HS-27A (cell line): ENCODE measurements at places on chromosomes 7 and 10.

DNA sequence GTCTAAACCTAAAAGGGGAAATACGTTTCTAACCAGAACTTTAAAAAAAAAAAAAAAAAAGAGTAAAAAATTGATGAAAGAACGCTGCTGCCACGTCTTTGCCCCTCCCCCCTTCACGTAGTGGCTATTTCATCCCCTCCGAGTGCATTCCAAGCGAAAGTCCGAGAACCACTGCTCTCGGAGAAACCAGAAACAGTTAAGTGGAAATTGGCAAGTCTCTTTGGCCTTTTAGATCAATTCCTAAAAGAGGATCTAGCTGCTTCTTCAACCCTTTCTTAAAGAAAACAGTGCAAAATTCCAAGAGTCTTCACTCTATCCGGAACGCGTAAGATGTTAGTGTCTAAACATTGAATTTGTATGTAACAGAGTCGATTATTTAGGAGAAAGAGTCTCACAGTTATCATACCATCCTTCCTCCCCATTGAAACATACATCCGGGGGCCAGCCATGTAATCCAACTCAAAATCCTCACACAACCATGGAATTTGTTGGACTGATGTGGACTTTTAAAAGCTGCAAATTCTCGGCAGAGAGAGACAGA lies 1.1 kb downstream of the P4HA1 start:
- DNase-seq = peak; percentile 52

GRCh38 chr7:1123715-1124114 lies 35.8 kb downstream of the GPER1 start:
- DNase-seq = no peak

DNA sequence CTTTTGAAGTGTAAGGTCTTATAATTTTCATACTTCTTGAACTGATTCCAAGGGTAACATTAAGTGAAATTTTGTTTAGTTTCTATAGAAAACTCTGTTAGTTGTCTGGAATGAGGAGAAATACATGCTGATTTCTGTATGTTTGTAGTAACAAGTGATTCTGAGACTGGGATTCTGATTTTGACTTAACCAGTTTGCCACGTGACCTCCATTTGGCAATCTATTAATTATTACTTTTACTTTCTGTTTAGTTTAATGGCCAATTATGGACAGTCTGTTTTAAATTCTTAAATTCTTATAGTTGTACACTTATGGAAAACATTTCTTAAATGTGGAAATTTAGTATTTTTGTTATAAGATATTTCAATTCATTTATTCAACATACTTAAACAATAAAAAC lies 163.1 kb downstream of the ADK start:
- no peak for DNase-seq

GRCh38 chr10:133100706-133101415 lies 13.1 kb downstream of the ADGRA1 start:
- DNase-seq = no peak

GRCh38 chr10:73413108-73413527 lies 740 bp downstream of the ANXA7 start:
- DNase-seq = peak; percentile 9

DNA sequence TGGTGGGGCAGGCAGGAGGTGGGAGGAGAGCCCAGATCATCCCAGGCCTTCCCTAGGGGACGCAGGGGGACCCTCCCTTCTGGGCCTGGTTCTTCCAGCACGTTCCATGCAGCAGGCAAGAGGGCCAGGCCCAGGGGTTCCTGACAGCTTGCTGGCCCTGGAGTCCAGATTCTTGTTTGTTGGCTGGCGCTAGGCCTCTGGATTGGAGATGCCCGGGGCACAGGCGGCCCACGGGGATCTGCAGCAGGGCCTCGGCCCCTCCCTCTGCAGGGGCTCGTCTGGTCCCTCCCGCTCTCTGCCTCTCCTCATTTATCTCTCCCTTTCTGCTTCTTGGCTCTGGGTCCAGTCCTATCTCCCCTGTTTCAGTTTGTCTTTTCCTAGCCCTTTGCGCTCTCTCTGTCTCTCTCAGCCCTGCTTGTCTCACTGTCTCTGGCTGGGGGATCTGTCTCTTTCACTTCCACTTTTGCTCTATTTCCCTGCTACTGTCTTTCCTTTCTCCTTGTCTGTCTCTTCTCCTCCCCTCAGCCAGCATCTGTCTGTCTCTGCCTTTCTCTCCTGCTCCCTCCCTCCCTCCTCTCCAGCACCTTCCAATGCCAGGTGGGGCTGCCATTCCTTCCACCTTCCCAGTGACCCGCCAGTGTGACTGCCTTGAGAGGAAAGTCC lies 1.1 kb upstream of the AQP1 start:
- DNase-seq = no peak

GRCh38 chr10:71268758-71269157 lies 50.3 kb upstream of the SLC29A3 start:
- DNase-seq = no peak

- DNase-seq = no peak
These were observed 213.0 kb downstream of the JAZF1 start for GRCh38 chr7:27967639-27968038.

GRCh38 chr10:61000769-61001730 lies 57.1 kb upstream of the RHOBTB1 start:
- DNase-seq = no peak

DNA sequence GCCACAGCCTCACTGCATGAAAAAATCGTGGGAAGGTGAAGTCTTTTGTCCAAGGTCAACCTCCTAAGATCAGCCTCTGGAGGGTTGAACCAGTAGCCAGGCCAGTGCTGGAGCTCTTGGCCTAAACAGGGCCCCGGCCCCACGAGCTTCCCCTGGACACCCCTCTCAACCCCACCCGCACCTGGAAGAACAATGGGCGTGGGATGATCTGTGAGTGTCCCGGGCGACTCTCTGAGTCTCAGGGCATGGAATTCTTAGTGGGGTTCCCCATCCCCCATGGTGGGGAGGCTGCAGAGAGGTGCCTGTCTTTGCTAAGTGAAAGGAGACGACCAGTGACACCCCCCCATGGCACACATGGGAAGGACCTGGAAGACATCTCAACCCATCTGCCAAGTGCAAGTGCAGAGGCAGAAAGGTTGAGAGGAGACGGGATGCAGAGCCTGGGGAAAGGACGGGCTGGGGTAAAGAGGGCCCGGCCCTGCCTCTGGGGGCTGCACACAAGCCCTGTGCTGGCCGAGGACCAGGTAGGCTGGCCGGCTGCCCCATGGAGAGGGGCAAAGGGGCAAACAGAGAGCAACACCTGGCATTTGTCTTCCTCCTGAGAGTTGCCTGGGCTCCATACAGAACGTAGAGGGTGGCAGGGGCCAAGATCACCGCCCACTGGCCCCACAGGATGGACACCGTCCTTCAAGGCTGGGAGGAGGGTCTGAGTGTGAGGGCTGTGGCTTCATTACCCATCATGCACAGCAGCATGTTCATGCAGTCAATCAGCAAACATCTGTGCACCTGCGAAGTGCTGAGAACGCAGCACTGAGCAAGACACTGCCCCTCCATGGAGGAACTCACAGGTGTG lies 163.0 kb upstream of the PPP2R2D start:
- no peak for DNase-seq

DNA sequence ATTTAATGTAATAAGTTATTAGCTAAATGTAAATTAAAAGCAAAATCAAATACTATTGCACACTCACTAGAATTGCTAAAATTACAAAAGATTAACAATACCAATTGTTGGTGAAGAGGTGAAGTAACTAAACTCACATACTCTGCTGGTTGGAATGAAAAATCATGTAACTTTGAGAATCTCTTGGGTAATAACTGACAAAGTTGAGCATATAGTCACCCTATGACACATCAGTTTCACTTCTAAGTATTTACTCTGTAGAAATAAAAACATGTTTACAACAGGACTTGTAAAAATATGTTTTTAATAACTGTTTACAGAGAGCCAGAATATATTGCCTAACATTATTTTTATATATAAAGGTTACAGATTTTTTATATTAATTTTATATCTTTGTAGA lies 33.6 kb downstream of the CNTNAP2 start:
- no peak for DNase-seq

- no peak for DNase-seq
These were observed 1.8 kb downstream of the TPST1 start for GRCh38 chr7:66206934-66207240.

DNA sequence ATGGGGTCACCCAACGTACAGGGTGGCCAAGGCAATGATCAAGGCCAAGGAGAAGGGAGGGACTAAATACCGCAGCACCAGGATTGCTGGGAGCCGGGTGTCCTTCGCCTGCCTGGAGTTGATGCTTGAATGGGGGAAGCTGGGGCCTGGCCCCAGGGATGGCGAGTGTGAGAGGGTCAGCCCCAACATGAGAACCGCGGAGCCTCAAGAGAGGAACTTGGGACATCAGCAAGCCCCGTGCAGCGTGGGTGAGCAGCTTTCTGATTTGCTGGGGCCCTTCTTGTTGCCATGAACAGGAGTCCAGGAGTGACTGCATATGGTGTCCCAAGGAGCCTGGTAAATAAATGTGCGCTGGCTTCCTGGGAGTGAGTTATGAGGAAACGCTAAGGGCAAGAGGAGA lies 72.8 kb upstream of the PITRM1 start:
- DNase-seq = no peak

- no peak for DNase-seq
These were observed 38.8 kb downstream of the ZNF783 start for GRCh38 chr7:149300620-149301285.

GRCh38 chr7:126302639-126303038 lies 950.1 kb downstream of the GRM8 start:
- no peak for DNase-seq

DNA sequence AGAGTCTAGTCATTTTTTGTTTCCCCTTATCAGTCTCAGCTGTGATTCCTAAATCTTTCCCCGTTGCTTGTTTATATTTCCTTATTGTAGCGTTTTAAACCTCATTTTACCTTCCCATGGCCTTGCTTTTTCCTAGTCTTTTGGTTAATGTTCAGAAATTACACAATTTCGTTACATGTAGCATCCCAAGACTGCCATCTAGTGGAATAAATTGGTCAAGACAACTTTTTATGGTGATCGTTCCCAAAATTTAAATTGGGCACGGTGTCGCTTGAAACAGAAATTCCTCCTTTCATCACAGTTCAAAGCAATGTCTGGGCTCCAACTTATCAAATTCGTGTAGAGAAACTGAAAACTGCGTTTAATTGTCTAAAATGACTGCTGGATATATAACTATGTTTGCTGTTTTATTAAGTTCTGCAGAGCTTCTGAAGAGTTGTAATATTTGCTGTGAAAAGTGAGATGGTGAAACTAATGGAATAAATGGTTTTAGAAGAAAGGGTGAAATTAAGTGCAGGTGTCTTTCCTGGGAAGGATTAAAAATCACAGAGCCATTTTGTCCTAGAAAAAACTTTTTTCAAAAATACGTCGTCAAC lies 370.2 kb downstream of the PHF14 start:
- DNase-seq = no peak

- no peak for DNase-seq
These were observed 19.6 kb downstream of the EPC1 start for GRCh38 chr10:32327364-32327691.

GRCh38 chr7:2044311-2044882 lies 188.3 kb downstream of the MAD1L1 start:
- DNase-seq = no peak
